ENCODE measurements at places on chromosomes 2 and 18.
A peak's percentile ranks its signal among the peaks of the same experiment; 100 is the strongest.

- peak; percentile 32 for DNase-seq
Measured at GRCh38 chr2:197461057-197461456, 7.7 kb downstream of the COQ10B start.

DNA sequence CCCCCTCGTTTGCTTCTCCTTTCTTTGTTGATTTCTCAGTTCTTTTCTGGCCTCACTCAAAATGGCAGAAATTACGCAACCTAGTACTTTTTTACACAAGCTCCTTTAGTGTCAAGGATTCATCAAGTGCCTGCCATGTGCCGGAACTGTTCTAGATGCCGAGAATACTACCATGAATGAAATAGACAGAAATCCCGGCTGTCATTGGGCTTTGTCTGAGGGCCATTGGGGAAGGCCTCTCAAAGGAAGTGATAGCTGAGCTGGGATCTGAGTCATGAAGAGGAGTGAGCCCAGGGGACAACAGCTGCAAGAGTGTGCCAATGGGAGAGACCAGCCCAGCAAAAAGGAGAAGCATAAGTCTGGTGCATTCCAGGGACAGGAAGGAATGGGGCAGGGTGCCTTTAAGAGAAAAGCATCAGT is 34.3 kb upstream of the PPP1CB start:
- peak; percentile 70 for DNase-seq

DNA sequence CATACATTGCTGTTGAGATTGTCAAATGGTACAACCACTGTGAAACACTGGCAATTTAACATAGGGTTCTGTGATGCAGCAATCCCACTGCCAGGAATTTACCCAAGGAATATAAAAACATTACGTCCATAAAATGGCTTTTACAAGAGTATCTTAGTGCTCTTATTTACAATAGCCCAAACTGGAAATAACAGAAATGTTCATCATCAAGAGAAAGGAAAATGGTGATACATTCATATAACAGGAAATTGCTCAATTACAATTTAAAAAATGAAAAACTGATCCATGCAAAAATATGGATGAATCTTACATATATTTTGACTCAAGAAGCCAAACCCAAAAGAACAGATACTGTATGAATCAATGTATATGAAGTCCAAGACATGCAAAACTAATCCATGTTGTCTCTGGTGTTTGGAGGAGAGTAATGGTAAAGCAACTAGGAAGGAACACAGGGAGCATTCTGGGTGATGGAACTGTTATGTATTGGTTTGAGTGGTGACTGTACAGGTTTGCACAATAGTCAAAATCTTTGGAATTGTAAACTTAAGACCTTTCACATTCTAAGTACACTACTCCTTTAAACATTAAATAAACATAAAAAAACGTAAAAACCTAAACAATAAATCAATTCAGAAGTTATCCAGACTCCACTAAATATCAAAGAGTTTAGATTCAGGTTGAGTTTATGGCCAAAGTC is 104.8 kb upstream of the WDR75 start:
- no peak for DNase-seq

- DNase-seq: no peak
Measured at GRCh38 chr2:96259497-96259921, 6.3 kb downstream of the TMEM127 start.

DNA sequence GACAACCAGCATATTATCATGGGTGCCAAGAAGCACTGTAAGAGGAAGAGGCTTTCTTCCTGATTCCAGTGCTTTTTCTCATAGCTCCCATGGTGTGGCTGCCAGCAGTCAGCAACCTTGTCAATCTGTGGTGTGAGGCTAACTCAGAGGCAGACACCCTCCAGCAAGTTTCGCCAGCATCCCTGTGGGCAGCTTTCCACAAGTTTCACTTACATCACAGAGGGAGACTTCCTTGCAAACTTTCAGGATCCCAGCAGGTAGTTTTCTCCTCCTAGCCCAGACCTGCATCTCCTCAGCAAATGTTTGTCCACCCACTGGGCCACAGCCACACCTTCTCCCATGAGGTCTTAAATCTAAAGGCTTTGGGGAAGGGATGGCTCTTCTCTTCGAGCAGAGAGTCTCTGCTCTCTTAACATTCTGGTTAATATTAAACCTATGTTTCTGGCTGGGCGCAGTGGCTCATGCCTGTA is 9.1 kb downstream of the DNAH7 start:
- DNase-seq: no peak

GRCh38 chr2:26566081-26566375 is 75.1 kb downstream of the CIB4 start:
- DNase-seq: no peak

DNA sequence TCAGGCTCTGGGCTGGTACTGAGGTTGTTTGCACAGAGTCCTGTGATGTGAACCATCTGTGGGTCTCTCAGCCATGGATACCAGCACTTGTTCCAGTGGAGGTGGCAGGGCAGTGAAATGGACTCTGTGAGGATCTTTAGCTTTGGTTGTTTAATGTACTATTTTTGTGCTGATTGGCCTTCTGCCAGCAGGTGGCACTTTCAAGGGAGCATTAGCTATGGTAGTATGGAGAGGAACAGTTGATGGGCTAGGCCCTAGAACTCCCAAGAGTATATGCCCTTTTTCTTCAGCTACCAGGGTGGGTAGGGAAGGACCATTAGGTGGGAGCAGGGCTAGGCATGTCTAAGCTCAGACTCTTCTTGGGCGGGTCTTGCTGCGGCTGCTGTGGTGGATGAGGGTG is 257.0 kb upstream of the GYPC start:
- no peak for DNase-seq

DNA sequence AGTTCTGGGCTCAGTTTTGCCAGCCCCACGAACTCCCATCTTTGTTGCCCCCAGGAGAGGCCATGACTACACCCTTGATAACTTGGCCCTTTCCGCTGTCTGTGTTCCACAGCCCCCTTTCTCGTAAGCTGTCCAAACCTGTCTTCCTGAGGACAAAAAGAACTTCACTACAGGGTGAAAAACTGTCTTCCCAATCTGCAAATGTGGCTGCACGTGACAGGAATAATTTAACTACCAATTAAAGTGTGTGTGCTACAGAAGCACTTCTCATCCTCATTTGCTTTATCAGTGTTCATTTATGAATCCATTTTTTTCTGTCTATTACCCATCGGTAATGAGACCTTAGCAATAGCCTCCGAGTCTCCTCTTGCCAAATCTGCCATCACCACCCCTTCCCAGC is 9.1 kb upstream of the ALPK2 start:
- no peak for DNase-seq

- DNase-seq: no peak
Measured at GRCh38 chr2:8659092-8659734, 22.6 kb upstream of the ID2 start.

DNA sequence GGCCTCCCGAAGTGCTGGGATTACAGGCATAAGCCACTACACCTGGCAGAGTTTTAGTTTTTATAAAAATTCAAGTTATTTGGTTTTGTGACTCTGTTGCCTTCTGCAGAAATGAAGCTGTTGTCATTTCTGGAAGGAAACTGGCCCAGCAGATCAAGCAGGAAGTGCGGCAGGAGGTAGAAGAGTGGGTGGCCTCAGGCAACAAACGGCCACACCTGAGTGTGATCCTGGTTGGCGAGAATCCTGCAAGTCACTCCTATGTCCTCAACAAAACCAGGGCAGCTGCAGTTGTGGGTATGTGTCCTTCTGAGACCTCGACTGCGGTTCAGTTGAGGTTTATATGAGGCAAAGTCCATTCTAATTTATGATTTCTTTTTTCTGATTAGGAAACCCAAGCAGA is 7.2 kb downstream of the MTHFD2 start:
- no peak for DNase-seq

GRCh38 chr18:39513186-39513585 is 1947.6 kb upstream of the CELF4 start:
- no peak for DNase-seq

DNA sequence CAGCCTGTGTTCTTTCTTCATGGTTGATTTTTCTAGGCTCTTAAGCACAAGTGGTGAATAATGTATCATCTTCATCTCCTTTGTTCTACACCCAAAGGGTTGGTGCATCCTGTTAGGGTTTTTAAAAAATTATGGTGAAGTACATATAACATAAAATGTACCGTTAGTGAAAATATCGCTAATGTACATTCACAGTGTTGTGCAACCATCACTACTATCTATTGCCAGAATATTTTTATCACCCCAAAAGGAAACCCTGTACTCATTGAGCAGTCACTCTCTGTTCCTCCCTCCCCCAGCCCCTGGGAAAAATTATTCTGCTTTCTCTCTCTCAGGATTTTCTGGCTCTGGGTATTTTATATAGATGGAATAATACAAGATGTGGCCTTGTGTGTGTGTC is 98.5 kb downstream of the PRKCE start:
- no peak for DNase-seq

DNA sequence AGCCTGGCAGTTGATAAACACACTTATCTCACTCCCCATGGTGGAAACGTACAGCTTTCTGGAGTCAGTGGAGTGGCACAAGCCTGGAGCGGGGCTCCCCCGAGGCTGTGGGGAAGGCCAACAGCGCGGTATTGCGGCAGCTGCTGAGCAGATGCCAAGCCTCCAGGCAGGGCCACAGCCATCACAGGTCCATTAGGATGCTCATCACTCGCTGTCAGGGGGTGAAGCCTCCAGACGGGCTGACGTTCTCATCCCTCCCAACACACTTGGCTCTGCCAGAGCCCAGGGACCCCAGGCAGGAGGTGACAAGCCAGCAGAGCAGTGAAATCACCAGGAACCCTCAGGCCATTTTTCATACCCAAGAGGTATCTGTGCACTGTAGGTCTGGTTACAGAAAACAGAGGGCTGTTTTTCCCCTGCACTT is 529.2 kb upstream of the KLHL29 start:
- no peak for DNase-seq

- DNase-seq: peak; percentile 7
Measured at GRCh38 chr2:36450466-36451196, 95.1 kb downstream of the CRIM1 start.

DNA sequence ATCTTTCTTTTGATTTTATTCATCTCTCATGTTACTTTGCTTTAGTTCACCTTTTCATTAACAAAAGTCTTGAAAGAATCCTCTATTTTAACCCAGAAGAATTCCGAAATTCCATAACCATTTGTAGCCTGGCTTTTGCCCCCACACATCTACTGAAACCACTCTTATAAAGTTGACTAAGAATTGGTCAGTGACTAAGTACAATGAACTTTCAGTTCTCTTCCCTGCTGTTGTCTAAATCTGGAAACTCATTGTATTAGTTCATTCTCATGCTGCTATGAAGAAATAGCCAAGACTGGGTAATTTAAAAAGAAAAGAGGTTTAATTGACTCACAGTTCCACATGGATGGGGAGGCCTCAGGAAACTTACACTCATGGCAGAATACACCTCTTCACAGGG is 49.9 kb upstream of the PNPT1 start:
- no peak for DNase-seq

DNA sequence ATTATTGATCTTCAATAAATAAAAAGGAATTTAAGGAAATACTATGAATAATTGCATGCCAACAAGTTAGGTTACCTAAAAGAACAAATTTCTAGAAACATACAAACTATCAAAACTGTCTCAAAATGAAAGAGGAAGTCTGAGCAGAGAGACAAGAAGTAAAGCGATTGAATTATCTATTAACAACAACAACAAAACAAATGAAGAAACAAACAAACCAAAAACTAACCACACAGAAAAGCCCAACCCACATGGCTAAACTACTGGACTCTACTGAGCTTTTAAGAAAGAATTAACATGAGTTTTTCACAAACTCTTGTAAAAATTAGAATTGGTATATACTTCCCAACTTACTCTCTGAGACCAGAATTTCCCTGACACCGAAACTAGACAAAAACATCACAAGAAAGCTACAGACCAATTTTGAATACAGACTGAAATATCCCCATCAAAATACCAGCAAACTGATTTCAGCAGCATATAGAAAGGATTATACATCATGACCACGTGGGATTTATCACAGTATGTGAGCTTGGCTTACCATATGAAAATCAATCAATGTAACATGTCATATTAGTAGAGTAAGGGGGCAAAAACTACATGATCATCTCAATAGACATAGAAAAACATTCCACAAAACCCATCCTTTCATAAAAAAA is 16.6 kb upstream of the GALNT1 start:
- no peak for DNase-seq

DNA sequence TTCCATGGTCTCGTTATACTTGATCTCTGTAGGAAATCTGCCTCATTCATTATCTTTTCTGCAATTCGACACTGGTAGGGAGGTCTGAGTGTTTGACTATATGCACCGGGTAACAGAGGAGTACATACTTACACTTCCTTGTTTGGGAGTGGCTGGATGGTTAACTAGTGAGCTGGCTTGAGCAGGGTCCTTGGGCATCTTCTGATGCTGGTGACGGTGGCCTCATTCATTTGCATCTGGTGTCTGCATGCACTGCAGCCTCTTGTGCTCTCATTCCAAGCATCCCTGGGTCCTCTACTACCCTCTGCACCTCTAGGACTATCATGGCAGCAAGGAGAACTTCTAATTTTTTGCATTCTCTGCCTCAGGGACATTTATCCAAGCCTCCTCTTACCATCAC is 100.0 kb upstream of the TCF4 start:
- no peak for DNase-seq

DNA sequence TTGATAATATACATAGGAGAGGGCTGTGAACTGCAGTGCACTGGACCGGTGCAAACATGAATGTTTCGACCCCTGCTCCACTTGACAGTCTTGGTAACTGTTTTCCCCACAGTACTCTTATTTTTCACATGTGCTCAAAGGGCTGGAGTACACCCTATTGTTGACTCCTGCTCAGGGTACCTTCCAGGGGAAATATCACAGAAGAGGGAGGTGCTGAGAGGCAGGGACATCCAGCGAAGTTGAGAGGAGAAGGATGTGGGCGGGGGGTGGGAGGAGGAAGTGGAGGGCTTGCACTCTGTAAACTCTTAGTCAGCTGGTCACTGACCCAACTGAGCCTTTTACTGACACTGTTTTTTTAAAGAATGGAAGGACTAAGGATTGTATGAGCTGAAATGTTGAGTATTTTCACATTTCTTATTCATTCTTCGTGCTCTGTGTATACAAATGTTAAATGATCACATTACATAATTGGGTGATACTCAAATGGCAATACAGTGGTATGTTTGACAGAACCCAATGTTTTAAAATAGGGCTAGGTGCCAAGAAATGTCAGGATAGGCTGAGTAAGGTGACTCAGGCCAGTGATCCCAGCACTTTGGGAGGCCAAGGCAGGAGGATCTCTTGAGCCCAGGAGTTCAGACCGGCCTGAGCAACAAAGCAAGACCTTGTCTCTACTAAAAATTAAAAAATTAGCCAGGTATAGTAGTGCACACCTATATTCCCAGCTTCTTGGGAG is 10.0 kb downstream of the INPP4A start:
- no peak for DNase-seq

DNA sequence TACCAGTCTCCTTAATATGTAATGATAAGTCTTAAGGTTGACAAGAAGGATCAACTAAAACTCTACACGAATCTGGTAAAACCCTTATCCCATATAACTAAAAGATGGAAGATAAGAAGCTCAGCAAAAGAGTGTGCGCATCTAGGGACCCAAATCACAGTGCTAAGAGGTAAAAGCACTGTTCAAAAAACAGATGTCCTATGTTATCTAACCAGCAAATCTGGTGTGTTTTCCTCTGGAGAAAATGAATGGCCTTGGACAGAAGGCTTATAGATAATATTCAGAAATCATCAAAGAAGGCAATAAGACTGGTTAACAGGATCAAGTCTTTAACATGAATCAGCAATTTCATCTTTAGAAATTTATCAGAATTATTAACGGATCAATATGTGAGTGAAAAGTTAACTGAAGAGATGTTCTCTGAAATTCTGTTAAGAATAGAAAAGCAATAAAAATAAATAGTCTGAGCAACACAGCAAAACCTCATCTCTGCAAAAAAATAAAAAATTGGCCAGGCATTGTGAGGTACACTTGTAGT is 47.1 kb downstream of the RPRD1A start:
- DNase-seq: no peak
